Sigmoid colon (tissue), 7 donors: ENCODE measurements at places on chromosomes 11 and 22. TPM values are rescaled to one million over a fixed set of nuclear protein-coding genes. Genes with fewer than 3 reads are reported as not detected.

GRCh38 chr11:130218501-130219070 lies 59.0 kb downstream of the ST14 start:
- DNase-seq: no peak

GRCh38 chr11:69445131-69445470 lies 36.4 kb upstream of the LINC01488 start:
- no peak for DNase-seq

EXPH5 gene
- 0.55 TPM for total RNA-seq

GRCh38 chr11:35349897-35350296 lies 69.5 kb downstream of the SLC1A2 start:
- DNase-seq: no peak

INS gene
- total RNA-seq: not detected

MADD gene
- total RNA-seq: 55.7 TPM

GRCh38 chr11:6027501-6027900 lies 3.1 kb downstream of the OR56A1 start:
- no peak for DNase-seq

- DNase-seq: no peak
Observed at GRCh38 chr11:105719073-105719822, 109.4 kb downstream of the GRIA4 start.
